T-cell (primary cell): ENCODE measurements at places on chromosomes 11 and 22. TPM values are rescaled to one million over a fixed set of nuclear protein-coding genes. Genes with fewer than 3 reads are reported as not detected.
A peak's percentile ranks its signal among the peaks of the same experiment; 100 is the strongest.

GRCh38 chr11:124122123-124122522, 6.9 kb downstream of the VWA5A start:
- no peaks in the 10 kb centered on the region for H3K27me3 ChIP-seq
- peaks cover 39% of the 10 kb centered on the region for H3K36me3 ChIP-seq
- no peak for DNase-seq
- no peak overlapping the region for H3K27ac ChIP-seq

- H3K27ac ChIP-seq, result no peak overlapping the region
- DNase-seq, result no peak
Observed at GRCh38 chr22:46625113-46625842, 5.1 kb downstream of the GRAMD4 start.

DNA sequence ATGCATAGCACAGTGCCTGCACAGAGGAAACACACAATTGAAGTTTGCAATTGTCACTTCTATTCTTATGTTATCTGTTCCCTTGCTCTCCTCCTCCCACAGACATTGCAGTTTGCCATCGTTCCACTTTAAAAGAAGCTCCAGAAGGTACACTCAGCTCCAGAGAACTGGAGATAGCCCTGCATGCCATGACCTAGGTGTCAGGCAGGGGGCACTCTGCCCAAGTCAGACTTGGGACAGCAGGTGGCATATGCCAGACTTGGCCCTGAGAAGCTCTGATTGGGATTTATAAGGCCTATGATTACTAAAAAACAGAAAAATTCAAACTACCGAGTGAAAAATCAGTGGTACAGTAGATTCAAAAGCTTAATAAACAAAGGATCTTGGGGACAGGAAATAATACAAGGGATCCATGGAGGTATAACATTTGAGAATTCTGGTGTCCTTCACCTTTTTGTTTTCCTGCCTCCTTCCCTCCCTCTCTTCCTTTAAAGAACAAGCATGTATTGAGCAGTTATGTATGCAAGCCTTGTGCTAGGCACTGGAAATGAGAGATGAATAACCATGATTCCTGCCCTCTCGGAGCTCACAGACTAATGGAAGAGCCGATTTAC, 40.0 kb downstream of the TENM4 start:
- H3K4me1 ChIP-seq, result no peaks in the 10 kb centered on the region
- no peaks in the 10 kb centered on the region for H3K27me3 ChIP-seq
- no peak overlapping the region for H3K4me3 ChIP-seq
- no peaks in the 10 kb centered on the region for H3K36me3 ChIP-seq

DNA sequence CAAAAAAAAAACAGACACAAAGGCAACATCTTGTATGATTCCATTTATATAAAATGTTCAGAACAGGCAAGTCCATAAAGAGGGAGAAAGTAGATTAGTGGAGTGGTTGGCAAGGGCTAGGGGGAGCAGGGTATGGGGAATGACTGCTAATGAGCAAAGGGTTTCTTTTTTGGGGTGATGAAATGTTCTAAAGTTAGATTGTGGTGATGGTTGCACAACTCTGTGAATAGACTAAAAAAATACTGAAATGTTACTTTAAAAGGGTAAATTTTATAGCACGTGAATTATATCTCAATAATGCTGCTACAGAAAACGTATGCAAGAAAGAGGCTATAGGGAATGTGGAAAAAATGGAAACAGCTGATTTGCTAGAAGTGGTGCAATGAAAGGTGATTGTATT, 155.1 kb downstream of the TENM4 start:
- H3K4me3 ChIP-seq, result no peak overlapping the region
- no peak overlapping the region for H3K27ac ChIP-seq
- H3K36me3 ChIP-seq, result no peaks in the 10 kb centered on the region
- no peak for DNase-seq
- H3K4me1 ChIP-seq, result no peaks in the 10 kb centered on the region

- no peak for DNase-seq
- no peak overlapping the region for H3K27ac ChIP-seq
- no peak overlapping the region for H3K4me3 ChIP-seq
- no peaks in the 10 kb centered on the region for H3K36me3 ChIP-seq
- peaks cover 4% of the 10 kb centered on the region for H3K27me3 ChIP-seq
Observed at GRCh38 chr11:111082664-111083063, 162.9 kb upstream of the POU2AF2 start.

Gene TMPRSS4
- total RNA-seq, result 0.66 TPM

GRCh38 chr22:32725369-32725988, 76.0 kb upstream of the TIMP3 start:
- no peak overlapping the region for H3K27ac ChIP-seq
- H3K4me3 ChIP-seq, result no peak overlapping the region
- peaks cover 38% of the 10 kb centered on the region for H3K4me1 ChIP-seq
- DNase-seq, result no peak

Gene ADAMTS15
- 0.06 TPM for total RNA-seq

GRCh38 chr11:76838678-76839068, 22.0 kb upstream of the ACER3 start:
- no peaks in the 10 kb centered on the region for H3K4me1 ChIP-seq
- H3K36me3 ChIP-seq, result no peaks in the 10 kb centered on the region
- no peak overlapping the region for H3K27ac ChIP-seq

Gene SPON1
- total RNA-seq, result 1.0 TPM

GRCh38 chr11:12636871-12637410, 37.3 kb upstream of the TEAD1 start:
- peaks cover 19% of the 10 kb centered on the region for H3K27me3 ChIP-seq
- H3K27ac ChIP-seq, result no peak overlapping the region
- no peaks in the 10 kb centered on the region for H3K4me1 ChIP-seq

DNA sequence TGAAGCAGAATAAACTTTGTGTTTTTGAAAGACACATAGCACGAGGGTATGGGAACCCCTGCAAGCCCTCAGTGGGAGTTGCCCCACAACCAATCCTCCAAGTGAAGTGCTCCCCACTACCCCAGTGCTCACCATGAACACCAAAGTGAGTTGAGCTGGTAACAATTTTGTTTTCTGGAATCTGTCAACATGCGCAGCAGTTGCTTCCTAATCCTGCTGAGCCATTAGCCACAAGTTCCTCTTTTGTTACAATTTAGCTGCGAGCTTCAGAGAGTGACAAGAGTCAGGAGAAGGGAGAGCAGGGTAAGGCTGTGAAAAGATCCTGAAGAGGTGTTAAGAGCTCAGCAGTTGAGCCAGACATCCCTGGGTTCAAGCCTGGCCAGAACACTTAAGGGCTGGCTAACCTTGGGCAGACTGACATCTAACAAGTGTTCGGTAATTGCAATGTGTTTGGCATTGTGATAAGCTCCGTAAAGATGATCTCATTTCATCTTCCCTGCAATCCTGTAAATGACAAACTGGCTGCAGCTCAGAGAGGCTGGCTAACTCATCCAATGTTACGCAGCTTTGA, 24.1 kb upstream of the ASPHD2 start:
- no peak overlapping the region for H3K4me3 ChIP-seq
- H3K36me3 ChIP-seq, result no peaks in the 10 kb centered on the region
- H3K27ac ChIP-seq, result no peak overlapping the region
- peaks cover 20% of the 10 kb centered on the region for H3K27me3 ChIP-seq

- H3K4me3 ChIP-seq, result no peak overlapping the region
- no peak overlapping the region for H3K27ac ChIP-seq
- no peaks in the 10 kb centered on the region for H3K4me1 ChIP-seq
- no peaks in the 10 kb centered on the region for H3K36me3 ChIP-seq
Observed at GRCh38 chr22:36636916-36637315, 66.6 kb downstream of the CACNG2 start.

GRCh38 chr11:120801801-120802689, 221.9 kb upstream of the TBCEL start:
- H3K36me3 ChIP-seq, result no peaks in the 10 kb centered on the region
- DNase-seq, result no peak
- no peak overlapping the region for H3K4me3 ChIP-seq
- H3K27me3 ChIP-seq, result peaks cover 9% of the 10 kb centered on the region

DNA sequence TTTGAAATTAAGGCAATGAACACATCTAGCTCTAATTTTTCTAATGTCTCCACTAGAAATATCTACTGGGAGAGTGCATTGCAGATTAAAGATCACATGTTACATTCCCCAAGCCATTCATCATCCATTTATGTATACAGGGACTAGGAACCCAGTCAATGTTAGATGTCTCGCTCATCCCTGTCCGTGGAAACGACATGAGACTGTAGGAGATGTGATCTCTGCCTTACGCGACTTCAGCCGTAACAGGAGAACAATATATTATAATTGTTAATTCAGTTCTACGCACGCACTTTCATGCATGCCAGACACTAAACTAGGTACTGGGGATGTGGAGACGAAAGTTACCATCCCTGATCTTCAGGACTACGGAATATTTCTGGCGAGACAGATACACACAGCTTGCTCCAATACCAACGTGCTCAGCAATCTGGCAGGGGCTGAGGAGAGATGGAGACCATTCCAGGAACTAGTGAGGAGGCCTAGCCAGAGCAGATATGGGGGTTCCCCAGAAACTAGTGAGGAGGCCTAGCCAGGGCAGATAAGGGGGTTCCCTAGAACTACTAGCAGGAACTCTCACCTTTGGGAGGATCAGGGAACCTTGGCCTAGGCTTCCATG, 706 bp downstream of the DCPS start:
- H3K27me3 ChIP-seq, result no peaks in the 10 kb centered on the region
- H3K4me3 ChIP-seq, result peak overlapping the region; percentile 87
- H3K27ac ChIP-seq, result peak overlapping the region; percentile 90
- DNase-seq, result peak; percentile 50
- H3K36me3 ChIP-seq, result no peaks in the 10 kb centered on the region

DNA sequence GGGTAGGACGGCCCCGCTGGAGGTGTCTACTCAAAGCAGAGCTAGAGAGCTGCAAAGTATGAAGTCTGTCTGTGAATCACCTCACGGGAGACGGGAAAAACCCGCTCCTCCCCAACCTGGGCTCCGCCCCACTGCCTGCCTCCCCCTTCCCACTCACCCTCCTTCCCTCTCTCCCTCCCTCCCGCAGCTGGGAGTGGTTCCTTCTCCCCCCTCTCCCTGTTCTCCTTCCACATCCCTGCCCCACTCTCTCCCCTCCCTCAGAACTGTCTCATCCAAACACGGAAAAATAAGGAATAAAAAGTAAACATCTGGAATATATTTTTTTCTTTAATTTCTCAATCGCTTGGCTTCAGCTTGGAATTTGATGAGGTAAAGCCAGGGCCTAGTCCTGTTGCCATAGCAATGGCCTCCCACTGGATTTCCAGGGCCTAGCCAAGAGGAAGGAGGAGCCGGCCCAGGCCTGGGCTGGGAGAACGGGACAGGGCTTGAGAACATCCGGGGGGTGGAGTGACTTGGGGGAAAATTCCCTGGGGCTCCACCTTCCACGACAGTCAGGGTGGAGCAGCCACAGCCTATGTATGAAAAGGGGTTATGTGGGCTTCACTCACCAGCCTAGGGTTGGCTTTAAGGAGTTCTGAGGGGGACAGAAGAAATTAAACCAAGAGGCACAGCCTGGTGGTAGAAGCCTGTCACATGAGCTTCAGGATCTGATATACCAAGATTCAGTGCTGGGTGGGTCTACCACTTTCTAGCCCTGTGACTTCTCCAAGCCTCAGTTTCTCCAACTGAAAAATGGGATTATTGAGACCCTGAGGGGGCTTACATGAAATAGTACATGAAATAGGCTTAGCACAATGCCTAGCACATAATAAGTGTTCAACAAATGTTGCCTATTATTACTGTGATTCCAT, 2.2 kb downstream of the TNKS1BP1 start:
- no peak overlapping the region for H3K4me3 ChIP-seq
- peaks cover 17% of the 10 kb centered on the region for H3K36me3 ChIP-seq
- H3K27me3 ChIP-seq, result no peaks in the 10 kb centered on the region
- H3K4me1 ChIP-seq, result peaks cover 8% of the 10 kb centered on the region
- DNase-seq, result no peak

- peak overlapping the region; percentile 78 for H3K4me3 ChIP-seq
- peaks cover 23% of the 10 kb centered on the region for H3K36me3 ChIP-seq
- H3K27ac ChIP-seq, result peak overlapping the region; percentile 98
- H3K4me1 ChIP-seq, result peaks cover 2% of the 10 kb centered on the region
- no peaks in the 10 kb centered on the region for H3K27me3 ChIP-seq
Observed at GRCh38 chr11:111878385-111878848, 548 bp downstream of the FDXACB1 start.

DNA sequence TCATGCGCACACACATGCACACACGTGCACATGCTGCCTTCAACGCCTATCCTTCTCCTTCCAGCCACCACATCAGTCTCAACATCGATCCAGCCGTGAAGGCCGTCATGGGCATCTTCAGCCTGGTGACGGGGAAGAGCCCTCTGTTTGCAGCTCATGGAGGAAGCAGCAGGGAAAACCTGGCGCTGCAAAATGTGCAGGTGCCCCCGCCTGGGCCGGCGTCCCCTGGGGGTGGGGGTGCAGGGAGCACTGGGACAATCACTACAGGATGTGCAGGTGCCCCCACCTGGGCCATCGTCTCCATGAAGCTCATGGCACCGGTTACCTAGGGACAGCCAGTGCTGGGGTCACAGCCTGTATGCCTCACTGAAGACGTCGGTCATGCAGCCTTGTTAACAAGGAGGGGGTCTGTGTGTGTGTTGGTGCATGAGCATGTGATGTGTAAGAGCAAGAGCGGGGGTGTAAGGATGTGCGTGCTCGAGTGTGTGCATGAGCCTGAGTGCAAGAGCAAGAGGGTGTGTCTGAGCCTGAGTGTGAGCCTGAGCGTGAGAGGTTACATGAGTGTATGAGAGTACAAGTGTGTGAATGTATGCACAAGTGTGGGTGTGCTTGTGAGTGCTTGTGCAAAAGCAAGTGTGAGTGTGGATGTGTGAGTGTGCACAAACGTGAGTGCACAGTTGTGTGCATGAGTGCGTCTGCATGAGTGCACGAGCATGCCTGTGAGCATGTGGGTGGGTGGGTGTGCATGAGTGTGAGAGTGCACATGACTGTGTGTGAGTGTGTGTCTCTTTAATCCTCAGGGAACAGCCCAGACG, 31.5 kb downstream of the NADSYN1 start:
- H3K4me1 ChIP-seq, result no peaks in the 10 kb centered on the region
- no peaks in the 10 kb centered on the region for H3K27me3 ChIP-seq
- no peak for DNase-seq
- H3K27ac ChIP-seq, result no peak overlapping the region
- H3K36me3 ChIP-seq, result peaks cover 69% of the 10 kb centered on the region
- H3K4me3 ChIP-seq, result no peak overlapping the region

DNA sequence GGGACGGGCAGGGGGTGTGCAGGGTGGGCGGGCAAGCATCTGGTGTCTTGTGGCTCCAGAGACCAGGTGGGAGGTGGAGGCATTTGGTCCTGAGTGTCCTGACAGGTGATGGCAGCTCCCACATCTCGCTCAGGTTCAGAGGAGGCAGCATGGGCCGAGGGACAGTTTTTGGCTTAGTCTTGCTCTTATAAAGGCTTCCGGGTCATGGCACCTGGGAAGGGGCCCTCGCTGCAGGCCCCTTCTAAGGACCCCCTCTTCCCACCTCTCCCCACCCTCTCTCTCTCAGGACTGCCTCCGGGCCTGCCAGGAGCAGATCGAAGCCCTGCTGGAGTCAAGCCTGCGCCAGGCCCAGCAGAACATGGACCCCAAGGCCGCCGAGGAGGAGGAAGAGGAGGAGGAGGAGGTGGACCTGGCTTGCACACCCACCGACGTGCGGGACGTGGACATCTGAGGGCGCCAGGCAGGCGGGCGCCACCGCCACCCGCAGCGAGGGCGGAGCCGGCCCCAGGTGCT, 9.9 kb downstream of the CCND1 start:
- no peak overlapping the region for H3K27ac ChIP-seq
- no peaks in the 10 kb centered on the region for H3K36me3 ChIP-seq
- H3K4me1 ChIP-seq, result no peaks in the 10 kb centered on the region

Gene TRIM51
- not detected for total RNA-seq

GRCh38 chr11:122343210-122343609, 227.2 kb upstream of the BLID start:
- no peak overlapping the region for H3K4me3 ChIP-seq
- H3K36me3 ChIP-seq, result no peaks in the 10 kb centered on the region
- DNase-seq, result no peak
- no peaks in the 10 kb centered on the region for H3K27me3 ChIP-seq

Gene CLDN5
- total RNA-seq, result 0.36 TPM

Gene DDI1
- total RNA-seq, result not detected
